Left ventricle myocardium inferior (tissue), 1 donor: ENCODE measurements at places on chromosomes 5 and 9. TPM values are rescaled to one million over a fixed set of nuclear protein-coding genes. Genes with fewer than 3 reads are reported as not detected.
A peak's percentile ranks its signal among the peaks of the same experiment; 100 is the strongest.

Gene IGIP
- 12.0 TPM for total RNA-seq

Gene FCN2
- total RNA-seq, result not detected

Gene PLEKHG4B
- not detected for total RNA-seq

Gene TLR4
- total RNA-seq, result 14.2 TPM

Gene MOB3B
- 2.1 TPM for total RNA-seq

Gene ORM1
- total RNA-seq, result not detected

GRCh38 chr9:108468364-108468763 is 387.4 kb downstream of the ACTL7B start:
- no peak for DNase-seq

- no peak for DNase-seq
These were observed 2.7 kb upstream of the CNTFR start for GRCh38 chr9:34591917-34592866.

- DNase-seq, result no peak
These were observed 187.9 kb upstream of the ELL2 start for GRCh38 chr5:96149546-96149945.

DNA sequence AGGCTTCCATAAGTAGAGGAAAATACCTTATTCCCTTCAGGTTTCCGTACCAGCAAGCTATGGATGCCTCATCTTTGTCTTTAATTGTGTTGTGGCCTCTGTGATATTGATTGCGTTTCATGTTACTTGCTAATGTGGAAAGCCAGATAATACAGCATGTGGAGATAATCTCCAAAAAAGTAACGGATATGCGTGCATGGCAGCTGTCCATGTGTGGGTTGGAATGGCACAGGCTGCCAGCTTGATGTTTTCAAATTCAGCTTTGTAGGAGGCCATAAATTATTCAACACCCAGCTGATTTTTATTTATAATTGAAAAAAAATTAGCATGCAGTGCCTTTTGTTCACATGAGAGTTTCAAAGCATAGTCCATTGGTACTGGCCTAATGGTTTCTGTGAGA is 144.9 kb downstream of the GIN1 start:
- DNase-seq, result no peak

DNA sequence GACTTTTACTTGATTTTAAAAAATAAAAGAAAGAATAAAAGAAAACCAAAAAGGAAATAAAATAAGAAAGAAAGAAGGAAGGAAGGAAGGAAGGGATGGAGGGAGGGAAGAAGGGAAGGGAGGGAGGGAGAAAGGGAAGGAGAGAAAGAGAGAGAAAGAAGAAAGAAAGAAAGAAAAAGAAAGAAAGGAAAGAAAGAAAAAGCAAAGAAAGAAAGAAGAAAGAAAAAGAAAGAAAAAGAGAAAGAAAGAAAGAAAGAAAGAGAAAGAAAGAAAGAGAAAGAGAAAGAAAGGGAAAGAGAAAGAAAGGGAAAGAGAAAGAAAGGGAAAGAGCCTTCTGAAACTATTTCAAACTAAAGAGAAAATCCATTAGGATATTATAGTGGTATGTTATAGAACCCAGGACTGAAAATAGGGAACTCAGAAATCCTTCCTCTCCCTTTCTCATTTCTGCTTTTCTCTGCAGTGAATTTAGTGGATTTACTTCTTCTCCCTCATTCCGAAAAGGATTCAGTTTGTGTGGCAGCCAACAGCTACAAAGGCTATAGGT is 414.7 kb upstream of the CCNG1 start:
- DNase-seq, result no peak

DNA sequence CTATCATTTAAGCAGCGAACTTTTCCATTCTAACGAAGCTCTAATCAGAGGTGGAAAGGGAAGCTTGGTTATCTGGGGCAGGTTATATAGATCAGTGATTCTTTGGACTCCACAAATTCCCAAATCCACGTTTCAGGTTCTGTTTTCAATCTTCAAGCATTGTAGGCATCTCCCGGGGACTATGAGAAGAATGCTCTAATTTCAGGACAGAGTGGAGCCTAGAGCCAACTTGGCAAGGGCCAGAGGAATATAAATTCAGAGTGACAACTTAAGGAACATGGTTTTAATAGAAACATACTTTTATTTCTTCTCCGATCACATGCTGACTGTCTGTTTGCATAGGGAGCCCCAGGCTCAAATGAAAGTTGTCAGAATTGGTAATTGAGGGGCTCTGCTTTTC is 514.0 kb upstream of the KLF4 start:
- DNase-seq, result no peak

DNA sequence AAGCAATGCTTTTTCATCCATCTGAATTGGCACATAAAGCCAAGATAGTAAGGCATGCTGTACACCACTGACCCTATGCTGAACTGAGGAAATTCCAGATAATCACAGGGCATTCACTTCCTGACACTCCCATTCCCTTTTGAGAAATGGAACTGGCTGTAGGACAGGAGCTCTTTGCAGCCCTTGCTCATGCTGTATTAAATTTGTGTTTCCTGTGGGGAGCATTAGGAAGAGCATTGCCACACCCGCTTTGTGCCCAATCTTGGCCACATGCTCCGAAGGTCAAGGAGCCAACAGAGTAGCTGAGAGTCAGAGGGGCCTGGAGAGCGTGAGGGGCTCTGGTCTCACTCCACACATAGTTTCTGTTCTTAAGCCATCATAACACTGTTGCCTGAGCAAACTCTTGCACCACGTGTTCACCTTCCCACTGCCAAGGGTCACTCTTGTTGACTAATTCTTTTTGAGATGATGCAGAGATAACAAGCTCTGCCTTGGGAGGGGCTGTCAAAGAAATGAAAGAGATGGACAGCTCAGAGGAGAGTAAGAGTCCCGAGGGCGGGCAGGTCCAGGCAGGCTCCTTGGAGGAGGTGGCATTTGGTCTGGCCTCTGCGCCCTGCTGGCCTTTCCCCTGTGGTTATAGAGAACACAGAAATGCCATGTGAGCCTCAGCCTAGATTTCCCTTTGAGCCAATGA is 31.7 kb upstream of the ARAP3 start:
- DNase-seq, result no peak

GRCh38 chr5:73617510-73618279 is 8.3 kb upstream of the ARHGEF28 start:
- DNase-seq, result no peak

DNA sequence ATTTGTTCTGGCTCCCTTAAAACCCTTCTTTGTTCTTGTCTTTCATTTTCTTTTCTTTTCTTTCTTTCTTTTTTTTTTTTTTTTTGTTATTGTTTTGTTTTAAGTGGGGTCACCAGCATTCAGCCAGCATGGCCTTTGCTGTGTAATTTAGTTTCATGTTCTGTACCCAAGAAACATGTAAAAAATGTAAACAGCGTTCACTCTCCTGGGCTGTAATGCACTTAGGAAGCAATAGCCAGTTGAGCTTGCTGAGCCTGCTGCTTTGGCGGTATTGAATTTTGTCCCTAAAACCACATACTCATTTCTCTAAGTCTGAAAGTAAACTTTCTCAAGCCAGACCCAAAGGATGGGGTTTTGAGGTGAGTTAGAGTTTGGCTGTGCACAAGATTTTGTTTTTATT is 158.6 kb downstream of the PAPPA start:
- no peak for DNase-seq

GRCh38 chr9:98867429-98868168 is 60.1 kb downstream of the GALNT12 start:
- peak; percentile 83 for DNase-seq

GRCh38 chr5:87155106-87155505 is 112.6 kb upstream of the RASA1 start:
- no peak for DNase-seq
